CD8-positive, alpha-beta memory T cell (primary cell): ENCODE measurements at places on chromosomes 12 and 14. TPM values are rescaled to one million over a fixed set of nuclear protein-coding genes. Genes with fewer than 3 reads are reported as not detected.

MYF6 gene
- not detected for polyA plus RNA-seq

KRT85 gene
- not detected for polyA plus RNA-seq

COQ5 gene
- polyA plus RNA-seq = 39.7 TPM

HOXC9 gene
- not detected for polyA plus RNA-seq

IQSEC3 gene
- not detected for polyA plus RNA-seq

LRTM2 gene
- polyA plus RNA-seq = not detected

OR4E2 gene
- polyA plus RNA-seq = not detected

ESR2 gene
- polyA plus RNA-seq = 0.31 TPM

IL22 gene
- polyA plus RNA-seq = not detected

EPYC gene
- not detected for polyA plus RNA-seq

KRT75 gene
- not detected for polyA plus RNA-seq

ACOT4 gene
- polyA plus RNA-seq = 5.0 TPM

DHH gene
- not detected for polyA plus RNA-seq

SERPINA1 gene
- not detected for polyA plus RNA-seq

DDHD1 gene
- polyA plus RNA-seq = 7.6 TPM

ATG101 gene
- 25.5 TPM for polyA plus RNA-seq

USP44 gene
- 3.2 TPM for polyA plus RNA-seq

WSCD2 gene
- polyA plus RNA-seq = 0.39 TPM

KRT82 gene
- polyA plus RNA-seq = not detected

MED13L gene
- polyA plus RNA-seq = 6.6 TPM

NR4A1 gene
- polyA plus RNA-seq = 0.84 TPM

NDRG2 gene
- polyA plus RNA-seq = 19.9 TPM
